Stimulated activated CD4-positive, alpha-beta T cell treated with anti-CD3 and anti-CD28 coated beads, TNF-alpha, amount 100 ng/mL, for 1 hour (primary cell): ENCODE measurements at places on chromosomes 11 and 22.

GRCh38 chr11:88202498-88202897 is 27.3 kb upstream of the RAB38 start:
- no peak for DNase-seq

- no peak for DNase-seq
Measured at GRCh38 chr11:94895971-94896370, 77.4 kb downstream of the CWC15 start.

DNA sequence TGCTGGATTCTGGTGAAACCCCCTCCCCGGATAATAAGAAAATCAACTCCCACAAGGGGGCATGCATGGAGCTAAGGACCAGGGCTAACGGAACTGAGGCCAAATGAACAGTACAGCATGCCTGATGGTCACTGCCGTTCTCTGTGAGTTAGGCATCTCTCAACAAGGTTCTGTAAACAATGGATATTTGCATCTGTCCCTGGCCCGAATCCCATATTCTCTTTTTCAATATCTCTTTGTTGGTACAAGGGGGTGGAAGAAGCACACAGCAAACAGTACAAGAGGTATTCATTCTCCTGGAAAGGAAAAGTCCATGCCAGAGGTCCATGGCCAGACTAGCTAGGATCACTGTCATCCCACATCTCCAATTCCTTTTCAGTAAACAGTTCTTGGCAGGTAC is 32.2 kb upstream of the APOA1 start:
- DNase-seq: no peak

DNA sequence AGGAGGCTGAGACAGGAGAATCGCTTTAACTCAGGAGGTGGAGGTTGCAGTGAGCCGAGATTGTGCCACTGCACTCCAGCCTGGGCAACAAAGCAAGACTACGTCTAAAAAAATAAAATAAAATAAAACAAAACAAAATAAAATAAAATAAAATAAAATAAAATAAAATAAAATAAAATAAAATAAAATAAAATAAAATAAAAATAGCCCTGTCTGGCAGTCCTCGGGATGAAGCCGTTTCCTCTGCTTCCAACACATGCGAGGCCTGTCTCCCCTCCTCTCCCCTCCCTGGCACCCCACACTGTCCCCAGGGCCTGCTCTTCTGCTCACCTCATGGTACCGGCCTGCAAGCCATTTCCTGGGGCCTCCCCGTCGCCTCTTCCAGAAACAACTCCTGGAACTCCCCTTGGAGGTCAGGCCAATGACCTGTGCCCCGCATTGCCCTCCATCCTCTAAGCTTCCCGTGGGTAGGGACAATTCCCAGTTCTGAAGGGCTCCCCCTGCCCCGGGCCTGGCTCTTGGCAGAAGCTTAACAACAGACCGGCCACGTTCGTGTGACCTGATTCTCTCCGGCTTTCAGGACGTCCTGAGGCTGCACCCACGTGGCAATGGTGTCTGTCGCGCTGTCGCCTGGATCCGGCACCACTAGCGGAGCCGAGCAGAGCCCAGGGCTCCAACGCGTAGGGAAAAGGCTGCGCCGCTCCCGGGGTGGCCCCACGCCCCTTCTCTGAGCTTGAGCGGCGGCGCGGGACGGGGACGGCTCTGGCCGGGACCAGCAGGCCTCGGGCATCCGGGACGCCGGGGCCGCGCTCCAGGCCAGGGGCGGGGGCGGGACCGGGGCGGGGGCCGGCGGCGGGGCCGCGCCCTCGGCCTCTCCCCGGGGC is 456 bp upstream of the PARVB start:
- DNase-seq: no peak

DNA sequence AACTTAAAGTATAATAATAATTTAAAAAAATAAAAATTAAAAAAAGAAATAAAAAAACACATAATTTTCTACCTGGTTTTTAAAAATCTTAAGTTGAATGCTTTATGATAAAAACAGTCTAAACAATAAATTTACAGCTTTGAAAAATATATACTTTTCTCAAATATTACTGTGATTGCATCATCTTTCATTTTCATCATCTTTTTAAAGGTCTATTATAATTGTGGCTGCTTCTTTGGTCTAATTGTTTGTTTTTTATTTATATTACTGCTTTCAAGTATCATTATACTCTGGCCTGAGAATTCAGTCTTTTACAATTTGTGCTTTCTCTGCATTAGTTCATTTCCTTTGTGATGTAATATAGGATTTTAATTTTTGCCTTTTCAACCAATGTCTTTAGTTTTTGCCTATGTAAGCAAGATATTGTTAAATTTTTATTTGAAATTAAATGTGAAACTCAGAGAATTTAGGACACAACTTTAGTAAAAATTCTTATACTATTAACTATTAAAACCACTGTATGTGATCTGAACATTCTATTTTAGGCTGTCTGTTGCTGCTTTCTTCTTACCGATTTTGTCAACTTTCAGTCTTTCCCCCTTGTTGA is 7.3 kb downstream of the CYP2R1 start:
- no peak for DNase-seq

DNA sequence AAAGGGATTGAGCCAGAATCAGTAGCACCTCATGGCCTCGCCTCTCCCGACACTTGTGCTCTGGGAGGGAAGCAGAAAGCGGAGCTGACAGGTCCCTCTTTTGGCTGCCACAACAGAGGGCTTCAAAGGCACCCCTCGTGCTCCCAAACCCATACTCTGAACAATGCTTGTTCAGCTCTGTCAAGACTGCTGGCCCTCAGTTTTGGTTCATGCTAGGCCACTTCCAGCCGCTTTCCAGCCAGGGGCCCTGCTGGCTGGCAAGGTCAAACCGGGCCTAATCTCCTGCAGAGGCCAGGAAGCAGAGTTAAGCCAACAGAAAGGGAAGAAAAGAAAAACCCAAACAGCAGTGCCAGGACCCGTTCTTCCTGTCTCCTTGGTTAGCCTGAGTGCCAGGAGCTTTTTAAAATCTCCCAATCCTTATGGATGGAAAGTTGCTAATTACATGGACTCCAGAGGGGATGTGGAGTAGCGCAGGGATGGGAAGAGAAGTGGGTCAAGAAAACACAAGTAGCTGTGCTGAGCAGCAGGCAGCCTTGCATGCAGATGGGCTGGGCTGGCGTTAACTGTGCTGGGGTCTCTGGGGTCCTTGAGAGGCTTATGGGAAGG is 150.6 kb downstream of the GRIK4 start:
- no peak for DNase-seq

- no peak for DNase-seq
Measured at GRCh38 chr11:70343636-70344035, 54.7 kb upstream of the CTTN start.

- DNase-seq: no peak
Measured at GRCh38 chr11:106974831-106975230, 43.4 kb downstream of the GUCY1A2 start.

GRCh38 chr11:19592842-19593241 is 119.8 kb upstream of the NAV2 start:
- no peak for DNase-seq

DNA sequence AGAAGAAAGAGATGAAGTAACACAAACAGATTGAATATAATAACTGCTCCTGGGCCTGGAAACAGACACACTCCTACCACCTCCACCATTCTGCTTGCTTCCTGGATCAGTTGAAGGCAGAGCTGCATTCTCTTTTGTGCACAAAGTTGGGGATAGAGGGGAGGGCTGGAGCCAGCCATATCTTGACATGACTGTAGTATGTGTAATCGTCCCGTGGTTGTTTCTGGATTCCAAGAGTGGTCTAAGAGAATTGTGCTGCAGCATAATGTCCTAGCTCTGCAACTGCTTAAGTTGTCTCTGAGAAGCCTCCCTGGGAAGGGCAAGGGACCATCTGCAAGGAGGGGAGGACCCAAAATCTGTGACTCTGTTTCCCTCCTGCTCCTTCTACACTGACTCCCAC is 3.2 kb downstream of the CRY2 start:
- no peak for DNase-seq

DNA sequence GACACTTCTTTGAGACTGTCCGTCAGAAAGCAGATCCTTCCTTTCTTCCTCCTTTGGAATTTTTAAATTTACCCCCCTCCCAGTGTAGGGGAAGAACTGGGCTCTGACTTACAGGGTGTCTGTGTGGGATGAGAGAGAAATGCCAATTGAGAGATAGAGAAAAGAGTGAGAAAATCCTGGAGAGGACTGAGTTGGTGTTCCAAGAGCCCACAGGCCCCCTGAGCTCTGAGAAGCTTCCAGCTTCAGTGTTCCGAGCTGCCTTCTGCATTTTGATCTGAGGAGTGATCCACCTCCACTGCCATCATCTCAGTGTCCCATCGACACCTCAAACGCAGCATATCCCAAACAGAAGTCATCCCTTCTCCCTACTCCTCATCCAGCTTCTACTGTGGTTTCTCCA is 70.7 kb upstream of the GRK3 start:
- DNase-seq: no peak

- no peak for DNase-seq
Measured at GRCh38 chr22:42961810-42962209, 53.1 kb downstream of the PACSIN2 start.

DNA sequence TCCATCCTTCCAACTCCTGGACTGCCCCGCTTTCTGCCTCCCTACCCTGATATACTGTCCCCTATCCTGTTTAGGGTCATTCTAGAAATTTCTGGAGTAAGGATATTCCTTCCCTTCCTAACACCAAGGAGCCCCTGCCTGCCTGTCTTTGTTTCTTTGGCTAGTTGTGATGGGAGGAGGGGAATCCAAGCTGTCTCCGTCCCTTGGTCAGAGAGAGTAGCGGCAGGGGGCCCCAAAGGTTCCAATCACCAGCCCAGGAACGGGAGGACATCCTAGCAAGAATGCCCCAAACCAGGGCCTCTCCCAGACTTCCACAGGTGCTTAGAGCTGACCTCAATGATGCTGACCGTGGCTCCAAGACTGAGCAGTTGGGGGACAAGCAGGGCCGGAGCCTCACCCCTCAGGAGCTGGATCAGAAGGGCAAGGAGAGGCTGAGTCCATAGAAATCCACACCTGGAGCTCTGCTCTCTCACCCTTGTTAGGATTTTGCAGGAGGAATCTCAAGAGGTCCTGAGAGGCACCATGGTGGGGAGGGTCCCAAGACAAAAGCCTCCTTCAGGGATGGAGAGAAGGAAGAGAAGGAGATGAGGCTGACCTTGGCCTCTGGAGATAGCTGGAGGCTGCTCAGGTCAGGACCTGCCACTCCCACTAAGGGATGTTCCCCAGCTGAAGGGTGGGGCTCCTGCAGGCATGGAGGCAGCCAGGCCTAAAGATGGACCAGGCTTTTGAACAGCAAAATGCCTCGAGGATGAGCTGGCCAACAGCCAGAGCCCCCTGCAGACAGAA is 13.6 kb downstream of the SLC22A12 start:
- DNase-seq: no peak

GRCh38 chr11:92424281-92424680 is 199.7 kb downstream of the FAT3 start:
- DNase-seq: no peak
